ENCODE measurements at places on chromosomes 7 and 10.

DNA sequence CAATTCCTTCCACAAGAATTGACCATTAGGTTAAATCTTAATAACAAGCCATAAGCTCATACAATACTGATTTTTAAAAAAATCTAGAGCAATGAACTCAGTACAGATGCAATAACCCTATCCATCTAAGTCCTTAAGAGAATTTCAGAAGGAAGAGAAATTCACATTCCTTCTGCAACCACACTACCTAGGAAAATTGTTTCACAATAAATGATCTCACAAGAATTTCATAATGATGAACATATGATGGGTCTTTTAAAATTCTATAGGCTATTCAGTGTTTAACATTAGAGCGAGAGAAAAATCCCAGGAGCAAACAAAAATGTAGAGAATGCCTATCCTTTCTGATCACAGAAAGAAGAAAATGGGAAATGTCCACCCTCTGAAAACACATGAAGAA lies 70.0 kb upstream of the MAGI2 start:
- no peak for DNase-seq

GRCh38 chr10:101031796-101032636 lies 982 bp downstream of the SFXN3 start:
- DNase-seq = peak; percentile 77

GRCh38 chr7:40874756-40875155 lies 740.0 kb downstream of the SUGCT start:
- no peak for DNase-seq

DNA sequence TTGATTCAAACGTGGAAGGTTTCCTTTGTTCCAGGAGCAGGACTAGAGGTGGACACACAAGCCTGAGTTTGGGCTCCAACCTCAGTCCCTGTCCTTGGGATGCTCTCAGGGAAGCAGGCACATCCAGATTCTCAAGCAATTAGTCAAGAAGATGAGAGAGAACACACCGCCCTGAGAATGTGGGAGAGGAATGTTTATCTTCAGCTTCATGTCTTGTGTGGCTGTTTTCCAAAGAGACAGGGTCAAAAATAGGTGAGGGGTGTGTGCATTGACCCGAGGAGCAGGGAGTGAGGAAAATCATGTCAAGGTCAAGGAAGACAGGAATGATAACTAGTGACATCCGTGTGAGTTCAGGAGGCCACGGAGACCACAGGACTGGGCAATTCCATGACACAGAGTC lies 472.2 kb upstream of the C7orf33 start:
- DNase-seq = no peak

DNA sequence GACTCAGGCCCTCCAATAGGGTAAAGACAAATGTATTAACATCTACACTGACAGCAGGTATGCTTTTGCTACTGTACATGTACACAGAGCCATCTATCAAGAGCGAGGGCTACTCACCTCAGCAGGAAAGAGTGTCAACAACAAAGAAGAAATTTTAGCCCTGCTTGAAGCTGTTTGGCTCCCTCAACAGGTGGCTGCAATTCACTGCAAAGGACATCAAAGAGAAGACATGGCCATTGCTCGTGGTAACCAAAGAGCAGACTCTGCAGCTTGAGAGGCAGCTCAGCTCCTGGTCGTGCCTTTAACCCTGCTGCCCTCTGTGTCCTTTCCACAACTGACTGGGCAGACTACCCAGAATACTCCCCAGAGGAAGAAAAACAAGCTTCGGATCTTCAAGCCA lies 5.1 kb downstream of the AKR1B15 start:
- no peak for DNase-seq

DNA sequence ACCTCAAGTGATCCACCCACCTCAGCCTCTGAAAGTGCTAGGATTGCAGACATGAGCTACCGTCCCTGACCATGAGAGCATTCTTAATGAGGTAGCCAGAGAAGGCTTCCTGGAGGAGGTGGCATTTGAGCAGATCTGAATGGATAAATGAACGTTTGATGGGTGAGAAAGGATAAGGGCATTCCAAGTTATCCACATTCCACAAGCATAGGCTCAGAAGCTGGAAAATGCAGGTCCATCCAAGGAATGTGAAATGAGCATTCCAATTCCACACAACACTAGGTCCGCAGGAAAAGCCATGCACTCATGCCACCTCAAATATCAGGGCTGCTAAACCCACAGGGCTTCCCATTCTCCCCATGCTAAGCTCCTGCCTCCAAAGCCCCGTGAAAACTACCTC lies 17.0 kb downstream of the TMEM130 start:
- peak; percentile 59 for DNase-seq

GRCh38 chr10:100174699-100175677 lies 10.8 kb downstream of the ERLIN1 start:
- DNase-seq = no peak

- no peak for DNase-seq
Observed at GRCh38 chr10:30550967-30551815, 78.4 kb downstream of the LYZL2 start.

DNA sequence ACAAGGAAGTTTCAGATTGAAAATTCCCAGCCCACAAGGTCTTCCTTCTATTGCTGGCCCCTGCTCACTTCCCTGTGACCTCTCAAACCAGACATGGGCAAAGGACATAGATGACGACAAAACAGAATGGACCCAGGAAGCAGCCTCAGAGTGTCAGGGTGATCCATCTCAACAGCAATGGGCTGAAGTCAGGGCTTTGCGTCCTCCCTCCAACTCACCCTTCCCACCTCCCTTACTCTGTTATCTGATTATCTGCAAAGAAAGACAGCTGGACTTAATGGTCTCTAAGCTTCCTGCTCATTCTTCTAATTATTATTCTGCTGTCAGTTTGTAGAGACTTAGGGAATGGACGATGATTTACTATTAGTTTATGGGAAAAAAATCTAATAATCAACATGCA lies 115.9 kb downstream of the PIP4K2A start:
- DNase-seq = no peak

DNA sequence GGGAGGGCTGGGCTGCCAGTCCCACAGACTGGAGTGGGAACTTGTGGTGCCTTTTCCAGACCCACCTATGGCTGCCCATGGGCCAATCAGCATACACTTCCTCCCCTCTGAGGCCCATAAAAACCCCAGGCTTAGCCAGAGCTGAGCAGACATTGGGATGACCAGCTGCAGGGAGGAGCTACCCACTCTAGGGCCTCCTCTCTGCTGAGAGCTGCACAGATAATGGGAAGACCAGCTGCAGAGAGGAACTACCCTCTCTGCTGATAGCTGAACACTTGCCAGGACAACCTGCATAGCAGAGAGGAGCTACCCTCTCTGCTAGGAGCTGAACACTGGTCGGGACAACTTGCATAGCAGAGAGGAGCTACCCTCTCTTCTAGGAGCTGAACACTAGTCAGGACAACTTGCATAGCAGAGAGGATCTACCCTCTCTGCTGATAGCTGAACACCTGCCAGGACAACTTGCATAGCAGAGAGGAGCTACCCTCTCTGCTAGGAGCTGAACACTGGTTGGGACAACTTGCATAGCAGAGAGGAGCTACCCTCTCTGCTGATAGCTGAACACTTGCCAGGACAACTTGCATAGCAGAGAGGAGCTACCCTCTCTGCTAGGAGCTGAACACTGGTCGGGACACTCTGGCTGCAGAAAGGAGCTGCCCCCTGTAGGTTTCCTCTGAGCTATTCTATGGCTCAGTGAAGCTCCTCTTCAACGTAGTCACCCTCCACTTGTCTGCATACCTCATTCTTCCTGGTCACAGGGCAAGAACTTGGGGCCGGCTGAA lies 88.3 kb upstream of the CACUL1 start:
- no peak for DNase-seq

GRCh38 chr7:26862834-26863233 lies 1.6 kb downstream of the SKAP2 start:
- DNase-seq = no peak

GRCh38 chr10:74081192-74081803 lies 69.3 kb downstream of the AP3M1 start:
- DNase-seq = peak; percentile 65

DNA sequence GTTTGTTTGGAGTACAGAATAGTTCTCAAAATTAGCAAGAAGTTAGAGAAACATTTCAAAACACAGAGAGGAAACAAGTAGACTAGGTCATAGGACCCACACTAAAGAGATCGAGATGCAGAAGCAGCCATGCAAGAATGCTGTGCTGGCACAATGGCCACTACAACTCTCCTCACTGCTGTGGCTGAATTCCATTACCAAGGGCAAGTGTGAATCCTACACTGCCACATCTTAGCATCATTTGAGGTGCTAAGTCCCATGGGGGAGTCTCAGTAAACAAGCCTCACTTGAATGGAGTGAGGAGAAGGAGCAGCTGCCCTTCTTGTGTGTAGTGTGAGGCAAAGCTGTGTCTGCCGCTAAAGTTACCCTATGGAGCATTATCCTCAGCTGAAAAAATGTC lies 56.7 kb downstream of the PCLO start:
- no peak for DNase-seq

- DNase-seq = peak; percentile 66
Observed at GRCh38 chr10:34319197-34319846, 495.8 kb downstream of the PARD3 start.

- peak; percentile 22 for DNase-seq
Observed at GRCh38 chr10:111077479-111077784, 603 bp downstream of the ADRA2A start.

DNA sequence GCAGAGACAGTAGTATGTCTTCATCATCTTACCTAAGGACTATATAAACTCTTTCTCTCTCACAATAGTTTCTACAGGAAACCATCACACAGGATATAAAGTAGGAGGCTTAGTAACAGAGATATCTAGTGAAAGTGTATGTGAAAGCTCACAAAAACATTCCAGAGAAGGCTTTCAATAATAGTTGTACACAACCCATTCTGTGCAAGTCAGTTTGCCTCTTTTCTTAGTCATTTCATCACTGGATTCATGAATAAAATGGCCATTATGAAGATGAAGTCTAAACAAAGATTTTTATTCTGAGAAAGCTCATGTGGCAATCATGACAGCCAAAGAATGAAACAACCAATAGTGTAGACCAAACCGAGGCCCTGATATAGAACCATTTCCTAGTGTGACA lies 178.8 kb downstream of the GNAT3 start:
- no peak for DNase-seq

GRCh38 chr7:141317033-141317585 lies 234.1 kb upstream of the AGK start:
- DNase-seq = no peak

- no peak for DNase-seq
Observed at GRCh38 chr10:86293396-86293791, 73.2 kb downstream of the GRID1 start.

GRCh38 chr7:151379534-151380198 lies 30.2 kb downstream of the WDR86 start:
- DNase-seq = no peak

DNA sequence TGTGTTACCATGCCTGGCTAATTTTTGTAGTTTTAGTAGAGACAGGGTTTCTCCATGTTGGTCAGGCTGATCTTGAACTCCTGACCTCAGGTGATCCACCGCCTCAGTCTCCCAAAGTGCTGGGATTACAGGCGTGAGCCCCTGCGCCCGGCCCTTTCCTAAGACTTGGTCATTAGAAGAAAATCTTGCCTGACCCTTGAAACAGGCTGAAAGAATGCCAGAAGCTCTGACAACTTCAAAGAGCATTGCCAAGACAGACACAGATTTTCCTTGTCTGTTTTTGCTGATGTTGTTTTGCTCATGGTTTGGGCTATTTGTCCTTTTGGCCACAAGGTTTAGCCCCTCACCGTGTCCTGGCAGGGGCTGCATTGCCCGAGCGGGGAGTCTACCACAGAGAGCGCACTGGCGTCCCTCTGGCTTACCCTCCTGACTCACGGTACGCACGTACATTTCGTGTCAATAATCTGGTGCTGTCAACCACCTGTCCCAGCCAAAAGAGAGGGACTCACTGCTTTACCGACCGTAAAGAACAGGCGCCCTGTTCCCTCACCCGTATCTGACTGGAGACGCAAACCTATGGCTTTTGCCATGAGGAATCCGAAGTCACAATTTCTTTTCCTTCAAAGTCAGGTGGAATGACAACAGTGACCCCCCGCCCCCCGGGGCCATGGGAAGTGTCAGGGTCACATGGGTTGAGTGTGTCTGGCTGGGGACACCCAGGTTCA lies 10.1 kb upstream of the INPP5A start:
- no peak for DNase-seq

DNA sequence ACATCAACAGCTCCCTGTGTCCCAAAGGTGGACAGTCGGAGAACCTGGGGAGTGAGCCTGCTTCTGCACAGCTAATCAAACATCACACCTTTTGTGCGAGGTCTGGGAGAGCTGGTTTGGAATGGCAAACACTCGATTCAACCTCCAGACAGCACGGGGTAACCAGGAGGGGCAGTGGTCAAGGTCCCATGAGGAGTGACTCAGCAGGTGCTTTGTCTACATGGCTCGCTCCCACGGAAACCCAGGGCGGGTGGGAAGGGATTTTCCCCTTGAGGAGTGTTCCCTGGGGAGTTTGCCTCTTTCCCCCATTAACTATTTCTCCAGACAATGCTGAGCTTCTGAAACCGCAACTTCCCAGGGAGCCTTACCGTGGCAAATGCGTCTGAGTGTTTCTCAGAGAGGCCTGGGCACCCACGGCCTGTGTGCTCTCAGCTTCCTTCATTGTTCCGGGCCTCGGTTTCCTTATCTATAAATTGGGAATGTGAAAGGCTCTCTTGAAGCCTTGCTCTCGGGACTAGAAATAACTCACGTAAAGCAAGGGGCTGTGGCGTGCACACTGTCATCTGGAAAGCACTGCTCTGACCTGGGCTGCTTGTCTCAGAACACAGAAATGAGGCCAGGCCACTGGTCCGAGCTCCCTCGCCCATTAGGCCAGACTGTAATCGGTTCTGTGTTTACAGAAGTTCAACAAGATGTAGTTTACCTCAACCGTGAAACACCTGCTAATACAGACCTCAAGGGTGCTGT lies 14.0 kb upstream of the GTPBP4 start:
- DNase-seq = no peak

GRCh38 chr10:103843045-103843444 lies 12.3 kb downstream of the SH3PXD2A start:
- DNase-seq = no peak

- no peak for DNase-seq
Observed at GRCh38 chr10:3126249-3126648, 46.3 kb downstream of the PITRM1 start.

- DNase-seq = no peak
Observed at GRCh38 chr10:21681156-21681555, 147.1 kb downstream of the MLLT10 start.

DNA sequence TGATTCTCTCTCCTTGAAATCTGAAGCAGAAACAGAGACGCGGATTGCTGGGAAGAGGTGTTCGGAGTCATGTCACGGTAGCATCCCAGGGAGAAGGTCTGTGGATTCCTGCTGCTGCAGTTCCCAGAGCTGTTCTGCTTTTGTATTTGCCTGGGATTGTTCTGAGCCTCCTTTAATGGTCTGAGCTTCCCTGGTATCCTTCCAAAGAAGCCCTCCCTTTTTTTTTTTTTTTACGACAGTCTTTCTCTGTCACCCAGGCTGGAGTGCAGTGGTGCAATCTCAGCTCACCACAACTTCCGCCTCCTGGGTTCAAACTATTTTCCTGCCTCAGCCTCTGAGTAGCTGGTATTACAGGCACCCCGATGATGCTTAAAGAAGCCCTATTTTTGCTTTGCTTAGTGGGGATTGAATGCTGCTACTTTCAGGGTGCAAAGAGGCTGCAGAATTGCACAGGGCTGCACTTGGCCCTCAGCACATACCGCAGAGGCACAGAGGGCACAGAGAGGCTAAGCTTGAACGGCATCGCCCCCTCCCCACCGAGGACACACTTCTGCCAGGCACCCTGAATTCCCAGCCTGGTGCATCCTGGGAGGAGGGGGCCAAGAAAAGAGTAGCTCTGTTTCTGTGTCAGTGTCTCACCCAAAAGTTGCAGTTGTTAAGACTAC lies 208.6 kb upstream of the GALNT17 start:
- DNase-seq = no peak

GRCh38 chr10:130418731-130419130 lies 282.5 kb downstream of the GLRX3 start:
- DNase-seq = no peak

Measured in AG08396 (cell line).